ENCODE measurements at places on chromosomes 2 and 18.
A peak's percentile ranks its signal among the peaks of the same experiment; 100 is the strongest.

DNA sequence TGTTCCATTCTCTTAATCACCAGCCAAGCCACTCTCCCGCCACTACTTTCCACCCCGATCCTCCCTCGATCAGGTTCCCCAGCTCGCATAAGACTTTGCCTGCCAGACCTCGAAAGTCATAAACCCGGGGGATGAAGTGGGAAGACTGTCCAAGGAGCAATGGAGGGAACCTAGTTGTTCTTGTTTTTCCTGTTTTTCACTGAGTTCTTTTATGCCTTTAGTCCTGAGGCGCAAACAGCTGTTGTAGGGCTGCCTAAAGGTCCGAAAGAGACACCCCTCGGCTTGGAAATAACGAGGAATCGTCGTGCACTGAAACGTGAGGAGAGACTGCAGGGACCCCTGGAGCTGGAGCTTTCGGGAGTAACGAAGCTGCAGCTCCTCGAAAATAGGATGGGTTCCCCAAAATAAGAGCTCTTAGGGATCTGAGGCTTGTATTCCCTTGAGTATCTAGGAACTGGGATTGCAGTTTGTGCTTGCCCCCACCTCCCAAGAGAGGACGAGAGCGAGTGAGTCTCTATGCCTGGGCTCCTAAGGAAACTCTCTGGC lies 1.7 kb upstream of the HOXD12 start:
- no peak for DNase-seq

DNA sequence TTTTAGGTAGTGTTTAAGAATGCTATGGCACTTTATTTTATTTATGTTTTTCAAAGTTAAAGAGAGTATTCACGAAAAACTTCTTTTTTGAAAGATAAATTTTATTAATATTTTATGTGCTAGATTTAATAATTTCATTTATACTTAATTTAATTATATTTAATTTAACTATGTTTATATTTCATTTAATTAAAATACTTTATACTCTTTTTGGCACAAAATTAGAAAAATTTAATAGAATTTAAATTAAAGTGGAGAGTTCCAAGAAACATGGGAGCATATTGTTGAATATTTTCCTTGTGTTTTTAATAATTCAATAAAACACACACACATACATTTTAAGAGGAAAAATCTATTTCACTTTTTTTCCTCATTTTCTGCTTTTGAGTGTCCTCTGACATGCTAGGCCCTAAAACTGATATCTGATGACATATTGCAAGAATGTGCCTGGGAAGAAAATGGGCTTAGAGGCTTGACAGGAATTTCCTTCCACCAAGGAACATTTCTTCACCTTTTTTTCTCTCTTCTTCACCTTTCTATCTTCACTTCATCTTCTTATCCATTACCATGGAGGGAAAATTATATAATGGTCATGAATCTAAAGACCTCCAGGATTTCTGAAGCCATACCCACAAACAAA lies 15.4 kb downstream of the ARHGAP28 start:
- no peak for DNase-seq

GRCh38 chr2:46915281-46915810 lies at the start of gene MCFD2:
TSS of gene MCFD2 (minus strand) at chr2:46915806. CDS start at chr2:46909171, 6,635 bp downstream.
- no peak for DNase-seq

DNA sequence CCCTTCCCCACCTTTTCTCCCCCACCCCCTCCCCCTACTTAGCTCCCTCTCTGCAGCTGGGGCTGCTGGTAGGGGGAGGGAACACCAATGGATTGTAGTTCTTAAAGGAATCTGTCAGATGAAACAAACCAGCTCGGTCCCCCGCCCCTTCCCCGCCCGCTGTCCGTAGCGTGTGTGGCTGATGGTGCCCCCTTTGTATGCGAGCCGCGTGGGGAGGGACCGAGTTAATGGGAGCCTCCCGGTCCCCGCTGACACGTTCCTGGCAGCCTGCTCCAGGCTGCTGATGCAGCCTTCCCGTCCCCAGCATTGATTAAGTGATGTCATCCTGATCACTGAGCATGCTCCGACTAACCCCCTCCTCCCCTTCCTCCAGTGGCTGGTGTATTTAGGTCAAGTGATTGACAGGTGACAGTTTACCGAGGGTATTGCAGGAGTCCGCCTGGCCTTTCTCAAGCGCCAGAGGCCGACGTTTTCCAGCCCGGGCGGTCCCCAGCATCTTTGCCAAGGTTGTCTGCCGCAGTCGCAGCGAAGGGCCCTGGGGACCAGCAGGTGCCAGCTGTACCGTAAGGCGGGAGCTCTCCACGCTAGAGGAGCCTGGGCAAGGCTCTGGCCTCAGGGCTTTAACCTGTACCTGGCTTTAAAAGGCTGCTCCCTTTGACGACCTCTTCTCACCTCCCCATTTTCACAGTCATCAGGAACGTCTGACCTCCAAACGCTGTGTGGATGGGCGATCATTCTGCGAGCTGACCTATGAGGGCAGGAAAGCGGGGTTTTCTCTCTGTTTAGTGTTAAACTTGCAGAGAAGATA lies 1.8 kb downstream of the KIF5C start:
- peak; percentile 67 for DNase-seq

GRCh38 chr18:78410094-78410786 lies 569.4 kb upstream of the SALL3 start:
- DNase-seq = no peak

DNA sequence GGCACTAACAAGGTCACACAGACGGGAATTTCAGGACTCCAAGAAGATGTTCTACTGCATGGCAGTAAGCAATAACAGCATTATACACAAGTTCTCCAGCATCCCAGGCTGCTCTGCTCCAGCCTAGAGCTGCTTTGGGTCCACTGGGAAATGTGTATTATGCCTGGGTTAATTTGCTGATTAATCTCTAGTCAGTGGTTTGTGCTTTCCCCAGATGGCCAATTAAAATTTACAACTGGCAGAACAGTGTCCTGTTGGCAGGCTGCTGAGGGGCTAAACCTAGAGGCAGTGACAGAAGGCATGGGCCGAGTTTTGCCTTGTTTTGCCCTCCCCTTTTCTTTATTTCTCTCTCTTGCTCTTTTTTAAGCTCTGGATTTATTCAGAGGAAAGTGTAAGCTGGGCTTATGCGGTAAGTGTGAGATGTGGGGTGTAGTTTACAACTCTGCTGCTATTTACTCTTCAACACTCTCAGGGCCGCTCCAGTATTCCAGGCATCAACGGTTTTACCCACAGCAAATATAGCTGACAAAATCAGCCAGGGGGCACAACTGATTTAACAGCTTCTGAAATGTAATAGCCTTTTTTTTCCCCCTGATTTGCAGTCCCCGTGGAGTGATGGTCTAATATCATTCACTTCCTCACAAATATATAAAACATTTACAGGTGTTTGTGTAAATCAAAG lies 348.0 kb downstream of the GPD2 start:
- no peak for DNase-seq

DNA sequence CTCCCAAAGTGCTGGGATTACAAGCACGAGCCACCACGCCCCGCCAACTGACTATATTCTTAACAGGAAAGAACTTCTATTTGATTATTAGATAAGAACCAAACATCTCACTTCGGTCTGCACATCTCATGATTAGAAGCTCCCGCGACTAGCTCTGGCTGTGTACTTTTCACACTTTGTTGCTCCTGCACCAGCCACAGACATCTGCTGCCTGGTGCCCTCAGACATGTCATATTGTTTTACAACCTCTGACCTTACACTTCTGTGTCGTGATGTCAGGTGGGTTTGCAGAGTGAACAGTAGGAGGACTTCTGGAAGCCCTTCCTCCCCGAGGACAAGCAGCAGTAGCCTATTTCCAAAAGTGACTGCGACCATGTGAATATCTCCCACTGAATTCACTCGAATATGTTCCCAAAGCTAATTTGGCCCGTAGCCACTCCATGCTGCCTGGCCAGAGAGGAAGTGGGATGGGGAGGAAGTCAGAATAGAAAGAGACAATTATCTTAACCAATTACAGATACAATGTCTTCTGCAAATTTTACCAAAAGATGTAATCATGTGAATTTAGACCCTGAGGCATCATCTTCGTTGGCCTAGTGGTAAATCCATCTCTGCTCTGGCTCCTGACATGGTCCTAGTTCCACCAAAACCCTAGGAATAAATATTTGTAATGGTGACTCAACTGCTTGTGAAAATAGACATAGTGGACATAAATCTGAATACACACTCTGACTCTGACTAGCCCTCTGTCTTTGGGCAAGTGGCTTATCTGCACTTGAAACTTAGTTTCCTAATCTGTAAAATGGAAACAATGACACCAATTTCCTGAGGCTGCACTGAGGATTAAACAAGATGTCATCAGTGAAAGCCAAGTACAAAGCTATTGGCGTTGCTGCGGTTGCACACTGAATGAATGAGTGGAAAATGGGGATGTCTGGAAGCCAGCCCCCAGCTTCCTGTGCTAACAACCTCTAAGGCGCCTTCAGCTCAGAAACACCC lies 406.1 kb downstream of the LRATD1 start:
- no peak for DNase-seq

DNA sequence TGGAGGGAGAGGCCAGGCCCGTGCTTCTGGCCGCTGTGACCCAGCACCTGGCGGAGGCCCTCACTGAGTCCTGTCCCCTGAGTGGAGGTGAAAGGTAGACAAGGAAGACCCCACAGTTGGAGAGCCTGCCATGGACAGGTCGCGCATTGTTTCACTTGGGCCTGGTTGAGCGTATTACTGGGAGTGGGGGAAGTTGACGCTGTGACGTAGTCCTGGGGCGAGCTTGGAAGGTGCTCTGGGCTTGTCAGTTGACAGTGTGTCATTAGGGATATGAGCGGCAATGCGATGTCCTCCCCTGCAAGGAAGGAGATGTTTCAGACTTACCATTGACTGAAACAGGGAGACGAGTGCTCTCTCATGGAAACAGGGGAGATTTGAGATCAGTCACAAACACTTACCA lies 127.1 kb downstream of the SH3RF3 start:
- no peak for DNase-seq

DNA sequence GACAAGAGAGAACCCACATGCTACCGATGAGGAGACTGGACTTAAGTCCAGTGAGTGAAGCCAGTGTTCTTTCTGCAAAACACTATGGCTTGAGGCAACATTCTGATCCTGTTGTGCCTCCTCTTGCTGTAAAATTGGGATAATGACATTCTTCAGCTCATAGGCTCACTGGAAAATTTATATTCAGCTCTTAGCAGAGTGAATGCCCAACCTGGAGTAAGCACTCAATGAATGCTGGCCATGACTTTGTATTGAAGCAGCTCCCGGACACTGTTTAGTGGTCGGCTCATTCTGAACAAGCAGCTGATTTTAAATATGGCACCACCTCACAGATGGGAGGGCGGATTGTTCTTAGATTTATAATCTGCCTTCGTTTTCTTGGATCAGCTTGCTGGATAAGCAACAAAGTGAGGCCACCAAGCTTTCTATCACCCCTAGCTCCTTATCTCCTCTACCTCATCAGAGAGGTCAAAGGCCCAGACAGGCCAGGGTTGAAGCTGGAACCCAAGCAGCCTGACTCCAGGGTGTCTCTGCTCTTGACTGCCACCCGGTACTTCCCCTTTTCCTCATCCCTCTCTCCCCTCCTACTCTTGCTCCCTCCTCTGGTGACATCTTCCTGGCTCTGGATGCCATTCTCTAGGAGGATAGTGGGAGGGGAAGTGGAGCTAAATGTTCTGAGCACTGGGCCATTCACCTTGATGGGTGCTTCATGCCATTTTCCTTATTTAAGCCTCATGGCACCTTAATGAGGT lies 11.5 kb downstream of the SLC9A4 start:
- DNase-seq = no peak

- DNase-seq = no peak
These were observed 13.2 kb downstream of the ITM2C start for GRCh38 chr2:230877759-230878598.

DNA sequence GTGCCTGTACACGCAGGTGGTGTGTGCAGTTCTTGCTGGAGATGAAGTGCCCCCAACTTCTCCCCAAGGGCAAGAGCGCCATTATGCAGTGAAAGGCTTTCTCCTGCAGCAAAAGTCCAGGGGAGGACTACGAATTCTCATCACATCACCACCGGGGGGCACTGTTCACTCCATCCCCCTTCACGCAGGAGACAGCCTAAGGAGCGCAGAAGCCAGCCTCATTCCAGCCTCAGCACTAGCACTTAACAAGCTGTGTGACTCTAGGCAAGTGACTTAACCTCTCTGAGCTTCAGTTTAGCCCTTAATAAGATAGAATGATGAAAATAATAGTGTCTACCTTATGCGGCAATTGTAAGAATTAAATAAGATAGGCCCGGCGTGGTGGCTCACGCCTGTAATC lies 32.3 kb downstream of the DNMT3A start:
- DNase-seq = peak; percentile 27

GRCh38 chr2:222610746-222611145 lies 45.1 kb downstream of the FARSB start:
- DNase-seq = no peak

GRCh38 chr2:218296847-218297246 lies 4.5 kb upstream of the TMBIM1 start:
- no peak for DNase-seq

- DNase-seq = no peak
These were observed 52.4 kb upstream of the MAP2 start for GRCh38 chr2:209371407-209371806.

- DNase-seq = no peak
These were observed 44.3 kb upstream of the MRPL33 start for GRCh38 chr2:27727257-27727656.

DNA sequence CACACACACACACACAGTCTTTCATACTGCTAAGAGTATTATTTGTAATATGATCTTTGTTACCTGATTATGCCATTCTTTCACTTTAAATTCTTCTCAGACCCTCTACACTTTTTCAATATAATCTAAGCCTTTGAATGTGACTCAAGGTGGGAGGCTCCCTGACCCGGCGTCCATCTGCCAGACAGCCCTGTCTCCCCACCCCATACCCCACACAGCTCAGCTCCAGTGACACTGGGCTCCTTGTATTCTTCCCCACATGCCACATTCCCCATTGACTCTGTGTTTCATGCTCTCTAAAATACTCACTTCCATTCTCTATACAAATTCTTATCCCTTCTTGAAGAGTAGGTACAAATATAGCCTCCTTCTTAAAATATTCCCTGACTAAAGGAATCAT lies 442.2 kb downstream of the TGIF1 start:
- no peak for DNase-seq

GRCh38 chr18:77207540-77207939 lies 42.1 kb upstream of the GALR1 start:
- no peak for DNase-seq

- no peak for DNase-seq
These were observed 124.8 kb downstream of the DTNA start for GRCh38 chr18:34834897-34835296.

DNA sequence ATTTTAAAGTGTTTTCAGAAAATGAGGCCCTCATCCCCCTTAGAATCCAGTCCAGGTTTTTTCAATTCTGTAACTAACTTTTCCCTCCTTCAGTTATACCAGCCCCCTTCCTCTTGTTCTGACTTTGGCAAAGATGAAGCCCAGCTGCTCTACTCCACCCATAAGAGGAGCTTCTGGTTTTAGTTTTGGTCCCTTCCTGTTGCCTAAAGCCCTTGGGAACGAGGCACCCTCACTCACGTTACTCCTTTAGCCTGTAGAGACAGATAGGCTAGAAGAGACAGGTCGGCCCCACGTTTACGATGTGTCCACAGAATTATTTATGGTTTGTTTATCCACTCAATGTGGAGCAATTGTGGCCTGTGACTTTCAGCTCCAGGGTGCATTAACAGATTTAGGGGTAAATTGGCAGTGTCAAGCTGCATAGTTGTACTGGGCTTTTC lies 454.2 kb upstream of the TNP1 start:
- no peak for DNase-seq

All from NCI-H774 (cell line).